ENCODE measurements at places on chromosomes 12 and 14.

GRCh38 chr12:40325349-40325960, 100.7 kb downstream of the LRRK2 start:
- no peak for DNase-seq

- DNase-seq, result no peak
These were observed 117.4 kb downstream of the ADAMTS20 start for GRCh38 chr12:43434614-43435013.

DNA sequence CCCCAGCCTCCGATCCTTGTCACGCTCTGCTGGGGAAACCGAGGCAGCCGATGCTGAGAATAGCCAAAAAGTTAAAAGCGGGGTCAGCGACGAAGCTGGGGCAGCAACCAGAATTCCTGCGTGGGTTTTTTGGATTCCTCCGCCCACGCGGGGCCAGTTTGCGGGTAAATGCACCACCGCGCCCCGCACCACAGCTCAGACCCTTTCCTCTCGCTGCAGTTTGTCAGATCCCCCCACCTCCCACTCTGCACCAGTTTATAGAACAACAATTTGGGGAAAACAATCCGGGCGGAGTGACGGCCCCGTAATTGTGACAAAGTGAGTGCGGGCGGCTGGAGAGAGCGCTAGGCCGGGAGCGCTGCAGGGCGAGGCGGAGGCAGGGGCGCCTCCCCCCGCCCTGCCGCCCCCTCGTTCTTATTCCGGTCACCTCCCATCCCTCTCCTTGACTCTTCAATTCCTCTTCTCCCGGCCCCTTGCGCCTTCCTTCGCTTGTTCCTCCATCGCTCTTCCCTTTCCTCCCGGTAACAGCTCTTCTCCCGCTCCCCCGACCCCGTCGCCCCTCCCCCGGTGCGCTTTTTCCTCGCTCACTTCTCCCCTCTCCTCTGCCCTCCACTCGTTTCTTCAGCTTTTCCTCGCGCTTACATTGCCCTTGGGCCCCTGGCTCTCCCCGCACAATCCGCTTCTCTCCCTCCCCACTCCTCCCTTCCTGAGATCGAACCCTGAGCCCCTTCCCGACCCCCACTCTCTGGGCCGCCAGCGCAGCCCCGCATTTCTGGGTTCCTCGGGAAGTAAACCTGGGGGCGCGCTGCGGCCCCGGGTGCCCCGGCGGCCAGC, 646 bp upstream of the DNAJC22 start:
- no peak for DNase-seq

GRCh38 chr12:21323736-21324135, 11.0 kb downstream of the SLCO1A2 start:
- DNase-seq, result no peak

- no peak for DNase-seq
These were observed 320.0 kb downstream of the RAD51B start for GRCh38 chr14:68139431-68140075.

- DNase-seq, result no peak
These were observed 171.2 kb downstream of the ERC1 start for GRCh38 chr12:1162081-1162760.

- DNase-seq, result no peak
These were observed 254.7 kb downstream of the ADGRD1 start for GRCh38 chr12:131208425-131208824.

GRCh38 chr12:97131220-97131981, 224.3 kb downstream of the NEDD1 start:
- no peak for DNase-seq

Data from CD4-positive, alpha-beta T cell treated with Interleukin-4 for 4 hours (primary cell).